ENCODE measurements at places on chromosomes 16 and 17.

DNA sequence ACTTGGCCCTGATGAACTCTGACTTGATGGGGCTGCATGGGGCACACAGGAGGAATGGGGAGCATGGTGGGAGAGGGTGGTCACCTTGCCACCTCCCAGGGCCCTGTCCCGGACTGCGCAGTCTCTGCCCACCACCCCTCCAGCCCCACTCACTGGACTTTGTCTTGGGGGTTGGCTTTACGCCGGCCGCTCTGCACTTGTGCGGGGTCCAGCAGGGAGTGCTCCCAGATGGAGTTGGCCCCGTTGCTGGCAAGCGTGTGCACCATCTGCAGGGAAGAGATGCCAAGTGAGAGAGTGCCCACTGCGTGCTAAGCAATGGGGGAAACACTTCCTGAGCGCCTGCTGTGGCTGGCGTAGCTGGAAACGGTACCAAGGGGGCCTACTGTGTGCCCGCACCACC lies 6.7 kb downstream of the GIT1 start:
- no peak for DNase-seq

DNA sequence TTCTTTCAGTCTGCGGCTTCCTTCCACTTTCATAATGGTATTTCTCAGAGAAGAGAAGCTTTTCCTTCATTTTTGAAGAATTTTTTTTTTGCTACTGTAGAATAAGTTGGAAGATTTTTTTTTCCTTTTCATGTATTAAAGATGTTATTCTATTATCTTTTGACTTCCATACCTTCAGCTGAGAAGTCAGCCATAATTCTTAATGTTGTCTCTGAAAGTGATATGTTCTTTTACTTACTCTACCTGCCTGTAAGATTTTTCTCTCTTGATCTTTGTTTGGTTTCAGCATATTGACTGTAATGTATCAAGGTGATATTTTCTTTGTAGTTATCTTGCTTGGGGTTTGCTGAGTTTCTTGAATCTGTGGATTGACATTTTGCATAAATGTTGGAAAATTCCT lies 143.5 kb upstream of the TOX3 start:
- DNase-seq = no peak

DNA sequence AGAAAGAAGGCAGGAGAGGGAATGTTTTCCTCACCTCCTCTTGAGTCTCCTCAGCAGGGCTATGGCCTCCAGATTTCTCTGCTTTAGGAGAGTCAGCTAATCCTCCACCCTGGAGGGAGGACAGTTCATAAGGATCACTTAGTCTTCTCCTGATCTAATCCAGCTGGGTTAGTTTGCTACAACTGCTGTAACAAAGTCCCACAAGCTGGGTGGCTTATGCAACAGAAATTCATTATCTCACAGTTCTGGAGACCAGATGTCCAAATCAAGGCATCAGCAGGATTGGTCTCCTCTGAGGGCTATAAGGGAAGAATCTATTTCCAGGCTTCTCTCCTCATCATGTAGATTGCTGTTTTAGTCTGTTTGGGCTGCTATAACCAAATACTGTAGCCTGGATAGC lies 40.6 kb upstream of the XYLT1 start:
- no peak for DNase-seq

- no peak for DNase-seq
These were observed 49.2 kb downstream of the MYH11 start for GRCh38 chr16:15807603-15808009.

DNA sequence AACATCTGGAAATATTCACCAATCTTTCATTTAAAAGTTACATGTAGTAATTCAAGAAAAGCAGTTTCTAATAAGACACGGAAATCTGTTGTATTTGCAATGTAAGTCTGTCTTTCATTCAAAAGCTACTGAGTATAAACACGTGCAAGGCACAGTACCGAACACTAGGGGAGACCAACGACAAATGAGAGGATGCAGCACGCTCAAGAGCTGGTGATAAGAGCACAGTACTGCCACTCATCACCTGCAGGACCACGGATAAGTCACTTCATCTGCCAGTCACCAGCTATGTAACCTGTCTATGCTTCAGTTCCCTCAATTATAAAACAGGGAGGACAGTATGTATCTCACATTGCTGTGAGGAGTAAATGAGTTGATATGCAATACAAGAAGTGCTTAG lies 67.1 kb downstream of the CLEC18A start:
- DNase-seq = no peak

DNA sequence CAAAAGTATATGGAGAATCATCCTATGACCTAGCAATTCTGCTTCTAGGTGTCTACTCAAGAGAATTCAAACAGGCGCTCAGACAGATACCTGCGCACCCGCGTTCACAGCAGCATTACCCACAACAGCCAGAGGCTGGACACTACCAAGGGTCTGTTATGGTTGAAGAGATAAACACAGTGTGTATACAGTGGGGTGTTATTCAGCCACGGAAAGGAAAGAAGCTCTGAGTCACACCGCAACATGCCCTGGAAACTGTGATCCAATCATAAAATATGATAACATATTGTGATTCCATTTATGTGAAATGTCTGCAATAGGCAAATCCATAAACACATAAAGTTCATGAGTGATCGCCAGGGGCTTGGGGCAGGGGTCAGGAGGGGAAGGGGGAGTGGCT lies 18.0 kb upstream of the JPH3 start:
- DNase-seq = no peak

GRCh38 chr17:53353919-53354351 lies 468.8 kb upstream of the KIF2B start:
- no peak for DNase-seq

- no peak for DNase-seq
These were observed 18.2 kb upstream of the QRICH2 start for GRCh38 chr17:76326306-76326705.

- no peak for DNase-seq
These were observed 2.1 kb downstream of the CPD start for GRCh38 chr17:30380643-30381339.

- DNase-seq = no peak
These were observed 16.3 kb downstream of the PIPOX start for GRCh38 chr17:29059281-29059680.

GRCh38 chr16:50308237-50308965 lies 42.0 kb downstream of the ADCY7 start:
- DNase-seq = no peak

- DNase-seq = no peak
These were observed 1.4 kb downstream of the GPS1 start for GRCh38 chr17:82053130-82053529.

DNA sequence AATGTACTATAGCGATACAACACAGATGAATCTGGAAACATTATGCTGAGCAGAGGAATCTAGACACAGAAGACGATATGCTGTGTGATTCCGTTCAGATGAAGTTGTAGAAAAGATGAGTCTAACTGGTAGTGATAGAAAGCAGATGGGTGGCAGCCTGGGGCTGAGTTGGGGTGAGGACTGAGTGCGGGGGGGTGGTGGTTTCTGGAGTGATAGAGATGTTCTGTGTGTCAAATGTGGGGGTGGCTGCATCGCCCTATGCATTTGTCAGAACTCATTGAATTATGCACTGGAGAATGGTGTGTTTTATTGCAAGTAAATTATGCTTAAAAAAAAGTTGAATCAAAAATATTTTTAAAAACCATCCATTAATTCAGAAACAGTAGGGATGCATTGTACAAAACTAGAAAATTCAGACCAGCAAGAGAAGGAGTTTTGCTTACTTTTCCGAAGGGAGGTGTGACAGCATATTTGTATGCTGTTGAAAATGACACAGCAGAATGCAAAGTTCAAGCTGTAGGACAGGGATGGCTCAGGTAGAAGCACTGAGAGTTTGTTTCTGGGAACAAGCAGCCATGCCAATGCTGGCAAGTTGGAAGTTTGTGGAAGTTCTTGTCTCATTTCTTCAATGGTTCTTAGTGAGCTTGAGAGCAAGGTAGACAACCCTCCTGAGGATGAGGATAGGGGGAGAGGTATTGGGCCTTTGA lies 13.0 kb upstream of the DRG2 start:
- no peak for DNase-seq

DNA sequence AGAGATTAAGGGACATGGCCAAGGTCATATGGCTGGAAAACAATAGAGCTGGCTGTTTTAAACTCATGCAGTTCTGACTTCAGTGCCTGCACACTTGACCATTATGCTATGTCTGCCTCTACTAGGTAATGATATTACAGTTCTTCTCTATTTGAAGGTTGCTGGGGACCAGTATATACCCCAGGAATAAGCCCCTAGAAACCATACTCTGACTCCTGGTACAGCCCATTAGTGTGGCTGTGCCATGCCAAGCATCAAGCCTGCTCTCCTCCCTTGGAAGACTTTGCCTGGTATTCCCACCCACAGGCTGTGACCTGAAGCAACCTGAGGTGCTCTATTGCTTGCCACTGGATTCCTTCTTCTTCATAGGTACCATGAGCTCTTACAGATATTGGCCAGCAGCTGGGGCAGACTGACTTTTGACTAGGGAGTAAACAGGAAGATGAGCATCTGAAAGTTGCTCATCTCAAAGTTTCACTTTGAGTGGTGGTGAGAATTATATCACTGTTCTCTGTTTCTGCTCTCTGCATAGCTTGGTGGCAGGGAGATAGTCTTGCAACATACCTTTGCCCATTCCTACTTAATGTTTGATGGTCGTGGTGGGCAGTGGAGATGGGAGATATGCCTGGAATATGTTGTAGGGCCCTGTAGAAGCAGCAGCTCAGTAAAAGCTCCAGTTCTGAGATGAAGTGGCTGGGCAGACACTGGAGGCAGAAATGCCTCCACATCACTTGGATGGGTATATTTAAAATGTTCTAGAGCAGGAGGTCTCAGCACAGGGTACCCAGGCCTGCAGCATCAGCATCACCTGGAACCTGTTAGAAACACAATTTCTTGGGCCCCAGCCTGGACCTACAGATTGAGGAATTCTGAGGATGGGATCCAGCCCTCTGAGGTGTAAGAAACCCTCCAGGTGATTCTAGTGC lies 274.7 kb downstream of the HS3ST4 start:
- peak; percentile 16 for DNase-seq

GRCh38 chr17:42441371-42442195 lies 17.1 kb upstream of the ATP6V0A1 start:
- no peak for DNase-seq

- DNase-seq = peak; percentile 83
These were observed at the start of gene NLRP1 for GRCh38 chr17:5584383-5585286. TSS of gene NLRP1 (minus strand) at chr17:5584509. CDS start at chr17:5583957, 552 bp downstream.

DNA sequence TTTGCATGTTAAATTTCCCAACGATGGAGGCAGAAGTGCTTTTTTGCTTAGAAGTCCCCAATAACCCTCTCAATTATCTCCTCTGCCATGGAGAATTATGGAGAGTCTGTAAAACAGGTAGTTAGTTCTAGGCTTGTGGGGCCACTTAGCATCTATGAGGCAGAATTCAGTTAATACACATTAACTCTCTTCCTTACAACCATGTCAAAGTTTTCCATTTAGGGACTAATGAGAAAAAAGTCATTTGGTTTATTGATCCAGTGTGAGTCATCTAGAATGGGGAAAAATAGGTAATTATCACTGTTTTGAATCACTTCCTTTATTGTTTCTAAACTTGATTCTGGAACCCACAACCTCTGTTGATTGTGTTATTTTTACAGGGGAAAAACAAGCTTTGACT lies 229.1 kb upstream of the COX10 start:
- DNase-seq = no peak

GRCh38 chr17:80704381-80704819 lies 159.8 kb downstream of the RPTOR start:
- DNase-seq = no peak

GRCh38 chr16:14510939-14511799 lies 118.9 kb downstream of the PARN start:
- no peak for DNase-seq

- no peak for DNase-seq
These were observed 68.6 kb downstream of the SDK2 start for GRCh38 chr17:73575470-73576221.

DNA sequence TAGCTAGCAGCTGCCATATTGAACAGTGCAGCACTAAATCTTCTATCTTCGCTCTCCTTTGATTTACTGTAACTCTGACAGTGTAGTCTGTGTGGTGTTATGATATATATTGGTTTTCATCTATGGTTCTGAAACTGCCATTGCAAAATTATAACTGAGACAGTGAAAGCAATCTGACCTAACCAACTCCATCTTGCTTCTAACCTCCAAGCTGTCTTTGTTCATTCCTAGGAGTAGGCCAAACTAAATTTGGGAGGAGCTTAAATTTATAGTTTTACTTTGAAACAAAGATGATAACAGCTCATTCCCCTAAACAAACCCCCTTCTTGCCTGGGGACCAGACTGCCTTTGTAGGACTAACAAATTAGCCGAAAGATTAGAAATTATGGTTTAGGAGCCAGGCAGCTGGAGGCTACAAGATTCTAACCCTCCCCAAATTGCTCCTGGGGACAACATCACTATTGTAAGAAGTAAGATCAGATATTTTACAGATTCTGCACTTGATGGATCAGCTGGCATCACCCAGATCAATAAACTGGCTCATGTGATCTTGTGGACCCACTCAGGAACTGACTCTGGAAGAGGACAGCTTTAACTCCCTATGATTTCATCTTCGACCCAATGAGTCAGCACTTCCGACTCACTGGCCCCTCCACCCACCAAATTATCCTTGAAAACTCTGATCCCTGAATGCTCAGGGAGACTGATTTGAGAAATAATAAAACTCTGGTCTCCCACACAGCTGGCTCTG lies 47.0 kb upstream of the FBXO47 start:
- no peak for DNase-seq

- no peak for DNase-seq
These were observed 63.5 kb downstream of the IL21R start for GRCh38 chr16:27465483-27465879.

- no peak for DNase-seq
These were observed 912 bp downstream of the COQ7 start for GRCh38 chr16:19068237-19068815.

- no peak for DNase-seq
These were observed 13.7 kb upstream of the LGALS3BP start for GRCh38 chr17:78993241-78993956.

DNA sequence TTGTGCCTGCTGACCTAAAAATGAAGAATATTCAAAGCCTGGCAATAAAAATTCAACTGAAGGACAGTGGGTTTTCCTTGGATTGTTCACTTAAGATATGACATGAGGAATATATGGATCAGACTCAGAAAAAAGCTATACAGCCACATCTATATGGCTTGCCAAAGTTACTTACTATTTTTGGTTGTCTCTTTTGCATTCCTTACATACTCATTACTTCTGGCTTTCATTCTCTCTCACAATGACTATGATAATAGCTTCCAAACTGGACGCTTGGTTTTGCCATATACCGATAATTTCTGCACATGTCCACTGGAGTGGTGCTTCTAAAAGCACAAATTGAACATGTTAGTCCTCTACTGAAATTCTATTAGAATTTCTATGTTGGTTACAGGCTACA lies 664.9 kb downstream of the CDH8 start:
- DNase-seq = no peak

DNA sequence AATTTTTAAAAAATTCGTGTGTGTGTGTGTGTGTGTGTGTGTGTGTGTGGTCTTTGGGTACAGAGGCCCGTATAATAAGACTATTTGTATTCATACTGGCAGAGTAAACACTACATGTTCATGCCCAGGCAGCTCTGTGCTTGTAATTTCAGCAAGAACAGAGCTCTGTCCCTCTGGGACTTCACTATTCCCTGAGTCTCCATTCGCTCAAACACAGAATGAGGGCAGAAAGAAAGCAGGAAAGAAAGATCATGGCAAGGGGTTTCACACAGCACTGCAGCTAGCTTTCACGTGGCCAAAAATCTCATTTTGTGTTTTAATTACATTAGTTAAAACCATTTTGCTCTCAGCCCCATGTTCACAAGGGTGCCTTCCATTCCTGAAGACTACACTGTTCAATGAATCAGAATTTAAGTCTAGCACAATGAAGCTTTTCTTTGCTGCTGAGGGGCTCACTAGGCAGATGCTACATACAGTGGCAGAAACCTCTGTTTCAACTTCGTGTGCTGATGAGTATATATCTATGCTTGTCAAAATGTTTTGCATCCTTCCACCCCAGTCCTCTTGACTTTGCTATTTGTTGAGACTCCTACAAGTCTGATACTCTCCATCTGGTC lies 198.4 kb upstream of the C17orf78 start:
- DNase-seq = no peak
